ENCODE measurements at places on chromosomes 12 and 14.

DNA sequence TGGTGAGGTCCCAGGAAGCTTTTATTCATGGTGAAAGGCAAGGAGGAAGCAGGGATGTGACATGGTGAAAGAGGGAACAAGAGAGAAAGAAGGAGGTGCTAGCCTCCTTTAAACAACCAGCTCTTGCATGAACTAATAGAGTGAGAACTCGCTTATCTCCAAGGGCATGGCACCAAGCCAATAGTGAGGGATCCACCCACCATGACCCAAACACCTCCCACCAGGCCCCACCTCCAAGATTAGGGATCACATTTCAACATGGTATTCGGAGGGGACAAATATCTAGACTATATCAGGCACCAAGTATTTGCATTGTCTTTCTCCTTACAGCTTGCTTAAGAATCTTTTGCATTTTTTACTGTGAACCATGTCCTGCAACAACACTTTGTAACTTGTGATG, 91.9 kb upstream of the DHRS4 start:
- no peak for DNase-seq

GRCh38 chr14:90599748-90600507, 203.1 kb downstream of the CALM1 start:
- DNase-seq: no peak

DNA sequence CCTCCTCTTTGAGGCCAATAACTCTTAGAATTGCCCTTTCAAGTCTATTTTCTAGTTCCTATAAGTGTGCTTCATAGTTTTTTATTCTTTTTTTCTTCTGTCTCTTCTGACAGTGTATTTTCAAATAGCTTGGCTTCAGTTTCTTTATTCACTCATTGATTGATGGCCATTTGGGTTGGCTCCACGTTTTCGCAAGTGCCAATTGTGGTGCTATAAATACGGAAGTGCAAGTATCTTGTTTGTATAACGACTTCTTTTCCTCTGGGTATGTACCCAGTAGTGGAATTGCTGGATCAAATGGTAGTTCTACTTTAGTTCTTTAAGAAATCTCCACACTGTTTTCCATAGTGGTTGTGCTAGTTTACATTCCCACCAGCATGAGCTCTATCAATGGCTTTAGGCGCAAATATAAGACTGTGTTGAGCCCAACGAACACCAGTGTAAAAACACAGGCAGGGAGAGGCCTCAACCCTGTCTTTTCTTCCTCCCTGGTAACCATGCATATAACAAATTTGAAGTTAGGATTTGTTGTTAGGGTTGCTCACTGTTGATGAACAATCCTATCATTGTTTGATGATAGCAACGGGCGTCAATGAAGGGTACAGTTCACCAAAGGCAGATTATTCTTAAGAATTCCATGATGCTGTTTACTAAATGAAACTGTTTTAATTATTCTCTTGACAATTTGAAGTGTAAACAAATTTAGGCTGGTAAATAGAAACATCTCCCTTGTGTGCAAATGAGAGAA, 13.3 kb upstream of the LMNTD1 start:
- DNase-seq: no peak

GRCh38 chr12:22121224-22121623, 75.2 kb downstream of the CMAS start:
- peak; percentile 22 for DNase-seq
